Regular cardiac myocyte (primary cell): ENCODE measurements at places on chromosomes 12 and 14. TPM values are rescaled to one million over a fixed set of nuclear protein-coding genes. Genes with fewer than 3 reads are reported as not detected.

Gene ACOT6
- 0.28 TPM in 1 of 2 replicates, not detected in the other for total RNA-seq

Gene JPH4
- not detected in 2 replicates for total RNA-seq

Gene FITM1
- total RNA-seq = not detected in 2 replicates

Gene RPAP3
- 12.7 and 22.4 TPM in 2 replicates for total RNA-seq

Gene POU6F1
- total RNA-seq = 1.9 and 2.5 TPM in 2 replicates

Gene RBM23
- total RNA-seq = 53.1 and 64.0 TPM in 2 replicates

Gene SCN8A
- 3.5 and 7.6 TPM in 2 replicates for total RNA-seq

Gene C12orf54
- under 0.01 TPM in 1 of 2 replicates, not detected in the other for total RNA-seq

Gene TSPAN9
- 34.1 and 38.3 TPM in 2 replicates for total RNA-seq

Gene C1RL
- 7.1 and 37.2 TPM in 2 replicates for total RNA-seq

Gene PTPRR
- total RNA-seq = 1.2 and 2.8 TPM in 2 replicates

Gene TMEM132C
- total RNA-seq = not detected in 2 replicates

Gene PTGDR
- total RNA-seq = 0.58 and 0.85 TPM in 2 replicates

Gene SOAT2
- total RNA-seq = 0.19 TPM in 1 of 2 replicates, not detected in the other

Gene CAPZA3
- not detected in 2 replicates for total RNA-seq
